ENCODE measurements at places on chromosomes 13 and 19.

- peak; percentile 88 for DNase-seq
Measured at GRCh38 chr13:44758630-44759383, 182.7 kb upstream of the TSC22D1 start.

- no peak for DNase-seq
Measured at GRCh38 chr19:14477418-14478112, 2.4 kb upstream of the PTGER1 start.

GRCh38 chr13:60369242-60369641 is 27.8 kb upstream of the TDRD3 start:
- DNase-seq: no peak

- peak; percentile 16 for DNase-seq
Measured at GRCh38 chr13:45678282-45678681, 23.8 kb upstream of the CBY2 start.

DNA sequence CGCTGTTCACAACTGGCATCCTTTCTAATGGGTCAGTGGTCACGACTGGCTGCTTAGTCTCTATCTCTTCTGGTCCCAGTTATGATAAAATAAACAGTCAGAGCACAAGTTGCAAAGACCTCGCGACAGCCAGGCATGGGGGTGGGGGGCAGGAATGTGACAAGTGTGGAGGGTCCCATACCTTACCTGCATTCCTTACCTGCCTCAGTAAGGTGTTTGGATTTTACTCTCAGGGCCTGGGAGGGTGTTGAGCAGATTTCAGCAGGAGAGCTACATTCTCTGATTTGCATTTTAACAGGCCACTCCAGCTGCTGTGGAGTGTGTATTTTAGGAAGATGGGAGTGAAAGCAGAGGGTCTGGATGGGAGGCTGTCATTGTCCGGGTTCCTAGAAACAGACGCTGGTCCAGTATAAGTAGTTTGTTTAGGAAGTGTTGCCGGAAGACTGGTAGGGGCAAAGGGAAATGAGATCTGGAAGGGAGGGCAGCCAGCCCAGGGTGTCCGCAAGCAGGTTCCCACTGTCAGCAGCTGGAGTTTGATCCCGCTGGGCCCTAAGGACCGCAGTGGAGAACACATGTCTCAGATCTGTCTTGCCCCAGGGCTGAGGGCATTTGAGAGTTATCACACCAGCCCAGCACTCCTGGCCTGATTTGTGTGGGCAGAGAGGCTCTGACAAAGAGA is 920.0 kb downstream of the UQCRFS1 start:
- DNase-seq: peak; percentile 87

GRCh38 chr13:36683701-36684100 is 9.9 kb downstream of the SERTM1 start:
- DNase-seq: no peak

Measured in DMS153 (cell line).